C1 segment of cervical spinal cord (tissue), 14 donors: ENCODE measurements at places on chromosomes 5 and 9.

- DNase-seq, result no peak
These were observed 54.8 kb upstream of the PCSK1 start for GRCh38 chr5:96487859-96488258.

- DNase-seq, result no peak
These were observed 2.4 kb downstream of the POLR3G start for GRCh38 chr5:90477073-90477472.

GRCh38 chr9:131999692-132000551, 79.7 kb downstream of the MED27 start:
- no peak for DNase-seq

DNA sequence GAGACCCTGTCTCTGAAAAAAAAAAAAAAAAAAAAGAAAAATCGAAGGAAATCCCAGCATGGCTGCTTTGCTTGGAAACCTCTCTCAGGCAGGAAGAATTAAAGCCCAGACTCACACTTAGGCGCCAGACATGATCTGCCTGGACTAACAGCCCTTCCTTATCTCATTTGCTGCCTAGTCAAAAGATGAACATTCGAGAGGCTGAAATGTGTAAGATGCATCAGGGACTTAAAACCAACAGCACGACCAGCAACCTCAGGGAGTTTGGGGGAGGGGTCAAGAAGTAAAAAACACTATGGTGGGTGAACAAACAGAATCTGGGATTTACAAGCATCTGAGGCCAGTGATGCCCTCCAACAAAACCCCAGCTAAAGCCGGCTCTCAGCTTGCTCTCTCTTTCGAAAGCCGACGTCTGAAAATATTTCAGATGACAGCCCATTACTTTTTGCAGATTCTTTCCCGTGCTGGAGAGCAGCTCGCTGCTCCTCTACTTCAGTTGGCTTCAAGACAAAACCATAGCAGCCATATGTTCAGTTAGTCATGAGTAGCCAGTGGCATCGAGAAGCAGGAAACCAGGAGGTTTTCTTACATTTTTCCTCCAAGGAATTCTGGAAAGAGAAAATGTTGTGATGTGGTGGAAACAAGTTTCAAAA, 249.9 kb downstream of the MARCHF11 start:
- no peak for DNase-seq

DNA sequence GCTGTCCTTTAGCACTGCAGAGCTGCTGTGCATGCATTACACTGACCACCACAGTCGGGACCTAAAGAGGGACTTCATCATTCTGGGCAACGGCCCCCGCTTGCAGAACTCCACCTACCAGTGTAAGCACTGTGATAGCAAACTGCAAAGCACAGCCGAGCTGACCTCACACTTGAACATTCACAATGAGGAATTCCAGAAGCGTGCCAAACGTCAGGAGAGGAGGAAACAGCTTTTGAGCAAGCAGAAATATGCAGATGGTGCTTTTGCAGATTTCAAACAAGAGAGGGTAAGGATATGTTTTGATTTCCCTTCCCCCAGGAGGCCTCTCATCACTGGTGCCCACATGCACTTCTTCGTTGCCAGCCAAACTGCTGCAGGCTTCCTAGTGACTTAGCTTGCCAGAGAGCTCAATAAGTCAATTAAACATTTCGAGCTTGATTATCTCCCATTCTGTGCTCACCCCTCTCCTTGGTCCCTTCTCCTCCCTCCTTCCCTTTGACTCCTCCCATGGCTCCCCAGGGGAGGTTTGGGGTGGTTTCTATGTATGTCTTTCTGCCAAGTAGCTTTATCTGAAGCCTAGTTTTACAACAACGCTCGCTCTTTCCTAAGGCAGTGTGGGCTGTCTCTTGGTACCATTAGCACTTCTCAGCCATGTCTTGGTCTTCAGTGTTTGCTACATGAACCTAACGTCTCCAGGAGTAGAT, 66.7 kb downstream of the ZNF462 start:
- DNase-seq, result no peak

DNA sequence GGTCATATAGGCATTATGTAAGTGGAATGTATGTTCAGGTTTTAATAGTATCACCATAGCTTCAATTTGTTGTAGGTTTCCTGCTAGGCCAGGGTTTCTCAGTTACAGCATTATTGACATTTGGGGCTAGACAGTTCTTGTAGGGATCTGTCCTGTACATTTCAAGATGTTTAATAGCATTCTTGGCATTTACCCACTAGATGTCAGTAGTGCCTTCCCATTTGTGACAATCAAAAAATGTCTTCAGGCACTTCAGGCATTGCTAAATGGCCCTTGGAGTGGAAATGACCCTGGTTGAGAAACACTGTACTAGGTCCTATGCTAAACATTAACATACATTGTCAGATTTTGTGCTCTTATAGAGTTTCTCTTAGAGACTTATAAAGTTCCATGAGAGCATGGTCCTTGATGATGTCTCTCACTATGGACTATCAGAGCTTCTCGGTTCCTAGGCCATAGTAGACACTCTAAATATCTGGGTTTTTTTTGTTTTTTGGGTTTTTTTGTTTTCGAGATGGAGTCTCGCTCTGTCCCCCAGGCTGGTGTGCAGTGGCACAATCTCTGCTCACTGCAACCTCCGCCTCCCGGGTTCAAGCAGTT, 1.4 kb downstream of the KIF20A start:
- DNase-seq, result no peak

GRCh38 chr9:133647765-133648469, 11.8 kb downstream of the DBH start:
- DNase-seq, result no peak

DNA sequence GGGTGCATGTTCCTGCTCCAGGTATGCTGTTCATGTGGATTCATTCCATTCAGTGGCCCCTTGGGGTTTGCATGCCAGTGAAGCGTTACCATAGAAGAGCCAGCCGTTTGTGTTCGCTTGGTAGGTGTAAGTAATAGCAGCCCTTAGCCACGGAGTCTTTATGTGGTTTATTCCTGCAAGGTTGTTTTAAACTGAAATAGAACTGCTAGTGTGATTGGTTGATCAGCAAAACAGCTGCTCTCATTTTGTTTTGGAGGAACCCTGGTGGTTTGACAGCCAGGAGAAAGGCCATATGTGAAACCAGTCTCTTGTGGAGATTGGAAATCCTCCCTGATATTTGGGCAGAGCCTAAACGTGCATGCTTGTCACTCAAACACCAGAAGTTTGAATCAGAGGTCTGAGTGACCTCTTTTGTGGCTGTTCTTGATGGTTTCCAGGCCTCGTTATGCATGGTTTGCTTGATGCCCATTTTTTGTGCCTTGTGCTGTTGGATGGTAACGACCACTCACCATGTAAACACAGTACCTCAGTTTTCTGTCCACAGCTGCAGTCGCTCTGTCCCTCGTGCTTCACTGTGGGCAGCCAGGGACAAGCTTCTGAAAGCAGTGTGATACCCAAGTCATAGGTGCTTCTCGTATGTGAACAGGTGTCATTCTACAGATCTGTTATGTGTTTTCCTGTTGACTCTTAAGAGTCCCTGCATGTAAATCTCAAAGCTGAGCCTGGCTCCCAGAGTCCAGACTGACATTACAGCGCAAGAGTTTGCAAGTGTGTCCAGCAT, 58.3 kb upstream of the NXNL2 start:
- no peak for DNase-seq

- DNase-seq, result no peak
These were observed 240.5 kb downstream of the PAPPA start for GRCh38 chr9:116394070-116394469.

- no peak for DNase-seq
These were observed 571.8 kb upstream of the CDH18 start for GRCh38 chr5:20559845-20560244.

GRCh38 chr9:108184941-108185340, 670.8 kb downstream of the ACTL7B start:
- DNase-seq, result no peak

- DNase-seq, result no peak
These were observed 124.3 kb upstream of the SLC24A2 start for GRCh38 chr9:19913151-19913550.

GRCh38 chr9:108444400-108445358, 411.1 kb downstream of the ACTL7B start:
- DNase-seq, result no peak

- DNase-seq, result no peak
These were observed 469.0 kb upstream of the MEF2C start for GRCh38 chr5:89351975-89352374.

DNA sequence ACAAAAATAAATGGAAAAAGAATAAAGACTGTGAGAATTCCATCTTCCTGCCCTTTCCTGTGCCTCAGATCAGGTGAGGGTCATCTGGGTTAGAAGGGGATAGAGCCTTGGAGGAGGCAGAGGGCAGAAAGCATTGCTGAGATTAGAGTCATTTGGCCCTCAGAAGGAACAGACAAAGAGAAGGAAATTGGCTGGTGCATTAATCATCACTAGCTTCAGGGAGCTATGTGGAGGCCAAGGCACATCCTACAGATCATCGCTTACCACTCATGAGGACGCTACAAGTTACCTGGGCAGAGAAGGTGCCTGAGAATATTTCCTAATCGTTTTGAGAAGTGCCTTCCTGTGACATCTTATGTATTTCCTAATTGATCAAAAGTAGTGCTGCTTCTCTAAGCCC, 74.5 kb downstream of the C7 start:
- DNase-seq, result no peak

GRCh38 chr9:121362813-121363621, 7.0 kb downstream of the STOM start:
- no peak for DNase-seq

- no peak for DNase-seq
These were observed 199.9 kb upstream of the CDKN2B start for GRCh38 chr9:22208846-22209585.

GRCh38 chr5:176870110-176870591, 29.0 kb downstream of the HK3 start:
- DNase-seq, result no peak

GRCh38 chr5:157108976-157109375, at the start of gene HAVCR2:
HAVCR2 (minus strand) TSS chr5:157109044; CDS start chr5:157108983, 61 bp downstream.
- DNase-seq, result no peak

- DNase-seq, result no peak
These were observed 15.9 kb downstream of the RAPGEF6 start for GRCh38 chr5:131619102-131619501.

GRCh38 chr9:134377976-134378375, 51.7 kb downstream of the RXRA start:
- peak; percentile 20 for DNase-seq

DNA sequence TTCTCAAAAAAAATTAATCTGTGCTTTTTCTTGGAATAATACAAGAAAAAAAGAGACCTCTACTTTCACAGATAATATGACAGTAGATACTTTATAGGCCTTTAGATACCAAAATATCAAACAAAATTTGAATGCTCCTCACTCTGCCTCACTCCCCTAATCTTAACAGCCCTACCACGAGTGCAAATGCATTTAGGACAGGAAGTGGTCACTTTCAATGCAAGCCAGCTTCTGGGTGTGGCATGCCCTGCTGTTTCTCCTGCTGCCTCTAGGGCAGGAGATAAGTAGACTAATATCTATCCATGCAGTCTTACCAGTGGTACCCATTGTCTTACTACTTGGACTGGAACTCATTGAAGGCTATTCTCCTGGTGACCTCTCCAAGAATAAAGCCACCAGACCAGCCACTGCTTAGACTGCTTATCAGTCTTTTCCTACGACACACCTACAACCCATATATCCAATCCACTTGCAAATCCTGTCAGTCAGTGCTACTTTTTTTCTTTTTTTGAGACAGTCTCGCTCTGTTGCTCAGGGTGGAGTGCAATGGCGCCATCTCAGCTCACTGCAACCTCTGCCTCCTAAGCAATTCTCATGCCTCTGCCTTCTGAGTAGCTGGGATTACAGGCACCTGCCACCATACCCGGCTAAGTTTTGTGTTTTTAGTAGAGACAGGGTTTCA, 23.0 kb downstream of the FRRS1L start:
- DNase-seq, result no peak

GRCh38 chr5:32147236-32147635, 26.9 kb downstream of the GOLPH3 start:
- DNase-seq, result no peak

DNA sequence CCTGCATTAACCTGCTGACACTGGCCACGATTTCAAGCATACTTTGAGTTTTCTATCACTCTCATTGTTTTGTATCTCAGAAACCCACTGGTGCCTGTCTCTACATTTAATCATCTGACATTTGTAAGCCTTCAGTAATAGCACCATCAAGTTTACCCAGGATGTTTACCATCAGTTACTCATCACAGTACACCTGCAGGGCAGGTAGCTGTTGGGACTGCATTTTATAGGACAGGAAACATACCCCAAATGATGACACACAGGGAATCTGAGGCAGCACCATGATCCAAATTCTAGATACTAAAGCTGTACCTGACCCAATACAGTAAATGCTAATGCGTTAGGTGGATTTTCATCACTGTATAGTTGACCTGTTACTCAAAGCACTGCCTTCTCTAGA, 114.2 kb downstream of the FEM1C start:
- no peak for DNase-seq

DNA sequence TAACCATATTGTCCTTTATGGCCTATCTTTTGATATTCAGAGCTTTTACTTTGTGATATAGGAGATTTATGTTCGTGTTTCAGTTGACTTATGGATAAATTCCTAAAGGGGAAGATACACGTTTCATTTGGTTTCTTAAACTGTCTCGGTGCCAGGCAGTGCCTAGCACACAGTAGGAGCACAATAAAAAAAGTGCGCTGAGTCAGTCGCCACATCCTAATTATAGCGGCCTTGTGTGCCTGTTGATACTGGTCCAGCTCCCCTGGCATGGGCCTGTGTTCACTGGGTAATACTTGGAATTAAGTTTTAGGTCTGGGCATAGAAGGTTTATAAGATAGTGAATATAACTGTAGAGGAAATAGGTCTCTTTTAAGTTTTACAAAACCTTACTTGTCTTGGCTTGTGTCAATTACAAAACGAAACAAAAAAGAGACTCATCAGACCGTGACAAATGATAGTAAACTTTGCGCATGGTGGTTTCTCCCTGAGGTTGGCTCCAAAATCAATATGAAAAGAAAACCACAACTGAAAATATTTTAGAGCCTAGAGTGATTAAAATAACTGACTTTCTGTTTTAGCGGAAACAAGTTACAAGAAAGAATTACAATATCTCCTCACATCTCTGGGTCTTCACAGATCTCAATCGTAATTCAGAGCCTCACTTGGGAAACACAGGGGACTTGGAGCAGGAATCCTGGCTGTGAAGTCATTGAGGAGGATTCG, 84.8 kb downstream of the MVB12B start:
- no peak for DNase-seq

GRCh38 chr5:74250304-74251102, 390.0 kb downstream of the ENC1 start:
- DNase-seq, result no peak

DNA sequence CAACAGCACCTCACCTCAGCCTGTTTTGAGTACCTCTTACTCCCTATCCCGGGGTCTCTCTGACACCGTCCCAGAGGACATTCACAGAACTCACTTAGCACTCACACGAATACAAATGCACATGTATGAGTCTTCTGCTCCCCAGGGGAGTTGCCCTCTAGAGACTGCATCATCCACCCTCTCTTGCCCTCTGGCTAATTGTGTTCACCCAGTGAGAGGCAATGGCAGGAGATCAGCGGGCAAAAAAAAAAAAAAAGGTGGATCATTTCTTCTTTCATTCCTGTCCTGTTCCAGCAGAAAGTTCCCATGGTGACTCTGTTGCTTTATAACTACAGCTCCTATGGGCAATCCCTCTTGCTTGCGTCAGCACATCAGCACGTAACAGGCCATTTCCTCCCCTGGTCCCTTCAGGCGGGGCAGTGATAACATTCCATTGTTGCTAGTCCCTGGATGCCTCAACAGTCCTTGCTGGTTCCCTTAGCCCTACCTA, 23.5 kb upstream of the SNX2 start:
- no peak for DNase-seq
